ENCODE measurements at places on chromosomes 11 and 22.

GRCh38 chr22:37413546-37413945, 13.7 kb downstream of the ELFN2 start:
- DNase-seq, result no peak

GRCh38 chr11:84819128-84819527, 808.0 kb downstream of the DLG2 start:
- DNase-seq, result no peak

- no peak for DNase-seq
These were observed 99.7 kb upstream of the HSD17B12 start for GRCh38 chr11:43580735-43581369.

DNA sequence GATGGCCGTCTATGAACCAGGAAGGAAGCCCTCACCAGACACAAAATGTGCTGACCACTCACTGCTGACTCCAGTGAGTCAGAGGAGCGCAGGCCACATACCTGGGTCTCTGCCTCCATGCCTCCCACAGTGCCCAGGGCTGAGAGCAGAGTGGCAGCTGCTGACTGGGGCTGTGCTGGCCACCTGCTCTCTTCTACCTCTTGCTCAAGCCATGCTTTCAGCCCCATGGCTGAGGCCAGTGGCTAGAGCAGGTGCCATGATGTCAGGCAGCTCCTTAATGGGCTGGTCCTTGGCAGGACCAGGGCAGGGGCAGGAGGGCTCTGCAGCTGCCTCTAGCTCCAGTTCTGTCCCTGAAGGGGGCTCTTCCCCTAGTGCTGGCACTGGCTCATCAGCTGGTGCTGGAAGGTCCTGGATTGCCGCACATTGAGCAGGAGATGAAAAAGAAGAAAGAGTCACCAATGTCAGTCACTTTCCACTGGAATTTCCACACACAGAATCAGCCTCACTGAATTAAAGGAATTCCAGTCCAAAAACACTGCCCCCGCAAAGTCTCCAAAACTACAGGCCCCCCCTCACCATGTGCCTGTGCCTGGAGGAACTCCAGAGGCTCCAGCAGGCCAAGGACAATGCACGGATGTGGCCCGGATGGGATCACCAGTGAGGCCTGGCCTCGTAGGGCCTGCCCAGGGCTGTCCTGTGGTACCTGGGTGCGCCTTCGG, 86.4 kb downstream of the GGTLC2 start:
- no peak for DNase-seq

GRCh38 chr11:95544095-95544856, 245.3 kb downstream of the FAM76B start:
- DNase-seq, result peak; percentile 42

- peak; percentile 51 for DNase-seq
These were observed 63.7 kb downstream of the RAB30 start for GRCh38 chr11:83007909-83008580.

DNA sequence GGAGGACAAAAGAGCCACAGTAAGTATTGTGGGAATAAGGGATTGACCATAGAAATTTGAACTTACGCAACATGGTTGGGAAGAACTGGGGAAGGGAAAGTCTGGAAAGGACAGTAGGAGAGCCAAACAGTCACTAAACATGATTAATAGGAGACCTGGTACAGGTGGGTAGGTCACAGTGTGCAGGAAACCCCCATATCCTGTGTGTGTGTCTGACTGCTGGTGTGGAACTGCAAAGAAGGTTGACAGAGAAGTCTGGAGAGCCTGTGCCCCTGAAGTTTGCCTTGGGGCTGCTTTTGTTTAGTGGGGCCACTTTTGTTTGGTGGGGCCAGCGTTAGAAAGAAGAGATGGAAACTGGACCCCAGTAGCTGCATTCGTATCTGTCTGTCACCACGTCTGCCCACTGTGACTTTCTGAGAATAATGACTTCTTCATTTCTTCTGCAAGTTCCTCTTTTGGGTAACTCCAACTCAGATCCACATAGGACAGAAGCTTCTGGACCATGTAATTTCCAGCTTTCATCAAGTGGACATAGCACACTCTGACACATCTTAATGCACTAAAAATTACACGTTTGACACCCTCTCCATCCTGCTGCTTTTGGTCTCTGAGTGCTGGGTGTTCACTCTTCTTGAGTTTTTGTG, 126.8 kb upstream of the RAG2 start:
- no peak for DNase-seq

- no peak for DNase-seq
These were observed 2.9 kb upstream of the KIRREL3 start for GRCh38 chr11:127003260-127003981.

- DNase-seq, result peak; percentile 34
These were observed 53.3 kb downstream of the MRTFA start for GRCh38 chr22:40583053-40583741.

GRCh38 chr11:120858740-120859139, 165.2 kb upstream of the TBCEL start:
- DNase-seq, result peak; percentile 8

- peak; percentile 83 for DNase-seq
These were observed 27.4 kb downstream of the DRD2 start for GRCh38 chr11:113447621-113448315.

DNA sequence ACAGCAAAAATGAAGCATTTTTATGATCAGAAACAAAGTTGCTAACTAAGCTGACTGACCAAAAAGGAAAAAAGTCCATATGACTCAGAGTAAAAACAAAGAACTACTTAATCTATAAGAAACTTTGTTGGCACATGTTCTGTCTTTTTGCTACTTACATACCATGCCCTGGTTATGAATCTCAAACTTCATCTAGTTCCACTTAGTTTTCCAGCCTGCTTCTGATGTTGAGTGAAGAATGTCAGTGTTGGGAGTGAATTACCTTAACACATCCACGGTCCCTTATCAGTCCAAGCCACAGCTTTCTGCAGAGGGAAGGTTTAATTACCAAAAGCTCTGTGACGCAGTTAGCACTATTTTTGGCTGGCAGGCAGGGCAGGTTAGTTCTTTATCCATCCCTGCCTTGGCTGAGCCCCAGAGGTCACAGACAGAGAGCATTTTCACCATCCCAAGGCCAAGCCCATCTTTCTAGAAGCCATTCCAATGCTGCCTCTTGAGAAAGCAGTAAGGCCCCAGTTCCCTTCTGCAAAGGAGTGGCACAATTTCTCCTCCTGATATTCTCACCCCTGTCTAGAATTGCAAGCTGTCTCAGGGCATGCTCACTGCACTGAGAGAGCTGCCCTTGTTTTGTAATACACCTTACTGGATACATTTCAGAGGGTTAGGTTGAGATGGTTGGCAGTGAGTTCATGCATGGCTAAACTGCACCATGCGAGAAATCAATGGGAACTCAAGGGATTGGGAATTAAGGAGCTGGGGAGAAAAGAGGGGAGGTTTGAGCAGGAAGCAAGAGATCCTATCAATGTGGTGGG, 67.1 kb downstream of the SLC1A2 start:
- peak; percentile 48 for DNase-seq

DNA sequence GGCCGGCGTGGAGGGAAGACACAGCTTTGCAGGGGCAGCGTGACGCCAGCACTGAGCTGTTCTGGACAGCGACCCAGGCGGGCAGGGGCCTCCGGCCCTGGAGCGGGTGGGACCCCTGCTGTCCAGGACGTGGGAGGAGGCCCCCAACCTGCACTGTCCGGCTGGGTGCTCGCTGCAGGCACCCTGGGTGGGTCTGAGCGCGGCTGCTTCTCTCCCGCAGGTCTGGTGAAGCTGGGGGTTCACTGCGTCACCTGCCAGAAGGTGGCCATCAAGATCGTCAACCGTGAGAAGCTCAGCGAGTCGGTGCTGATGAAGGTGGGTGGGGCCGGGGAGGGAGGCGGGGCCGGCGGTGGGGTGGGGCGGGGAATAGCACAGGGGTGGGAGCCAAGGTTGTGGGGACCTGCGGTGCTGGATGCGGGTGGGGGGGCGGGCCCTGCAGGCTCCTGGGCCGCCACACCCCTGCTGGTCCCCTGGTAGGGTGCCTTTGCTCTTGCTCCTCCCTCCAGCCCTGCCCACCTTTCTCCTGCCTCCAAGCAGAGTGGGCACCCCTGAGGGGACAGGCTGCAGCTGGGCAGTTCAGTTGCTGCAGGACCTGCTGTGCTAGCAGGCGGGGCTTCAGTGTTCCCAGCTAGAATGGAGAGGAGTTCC, 46.2 kb downstream of the BRSK2 start:
- DNase-seq, result no peak

GRCh38 chr11:34653851-34654482, 33.1 kb downstream of the EHF start:
- DNase-seq, result peak; percentile 100

DNA sequence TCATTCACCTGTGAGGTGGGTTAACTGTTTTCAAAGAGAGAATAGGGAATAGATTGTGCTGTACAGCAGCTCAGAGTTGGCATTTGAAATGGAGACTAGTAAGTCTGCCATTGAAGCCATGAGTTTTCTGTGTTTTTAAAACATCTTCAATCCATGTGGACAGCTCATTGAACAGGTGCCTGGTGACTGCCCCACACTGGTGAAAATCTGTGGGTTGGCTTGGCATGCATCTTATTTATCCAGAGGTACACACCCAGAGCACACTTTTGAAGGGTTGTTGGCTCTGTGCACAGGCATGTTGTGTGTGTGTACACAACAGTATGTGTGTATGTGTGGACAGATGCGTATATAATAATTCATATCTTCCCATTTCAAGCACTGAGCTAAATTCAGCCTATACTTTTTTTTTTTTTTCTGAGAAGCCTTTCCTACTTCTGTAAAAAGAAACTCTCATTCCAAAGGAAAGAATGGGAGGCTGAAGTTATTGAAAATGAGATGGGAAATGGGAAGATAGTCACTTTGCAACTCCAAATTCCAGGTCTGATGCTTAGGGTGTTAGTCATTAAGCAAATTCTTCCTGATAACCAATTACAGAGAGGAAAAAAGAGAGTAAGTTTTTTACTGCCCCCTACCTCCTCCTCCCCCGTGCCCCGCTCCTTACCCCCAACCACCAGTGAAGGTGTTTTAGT, 7.0 kb upstream of the LYVE1 start:
- no peak for DNase-seq

GRCh38 chr11:122405547-122406341, 249.8 kb upstream of the UBASH3B start:
- DNase-seq, result peak; percentile 98

- DNase-seq, result peak; percentile 84
These were observed 11.5 kb downstream of the YPEL4 start for GRCh38 chr11:57638005-57638781.

DNA sequence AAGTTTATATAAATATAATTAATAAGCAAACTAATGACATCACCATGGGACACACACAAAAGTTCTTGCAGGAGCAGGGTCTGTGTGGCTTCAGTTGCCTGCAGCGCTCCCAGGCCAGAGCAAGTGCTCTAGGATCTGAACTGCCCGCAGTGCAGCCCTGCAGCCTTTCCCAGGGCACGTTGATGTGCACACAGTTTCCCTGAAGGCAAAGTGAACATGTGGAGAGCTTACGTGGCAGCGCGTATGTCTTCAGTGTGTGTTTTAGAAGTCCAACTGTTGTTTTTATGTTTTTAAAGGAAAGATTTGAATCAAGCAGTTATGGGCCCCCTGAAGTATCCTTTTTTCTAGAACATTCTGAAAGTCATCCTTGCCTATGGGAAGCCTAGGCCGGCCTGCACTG, 1.2 kb upstream of the TIGD3 start:
- no peak for DNase-seq

Measured in amniotic epithelial cell (primary cell).